T-cell (primary cell): ENCODE measurements at places on chromosomes 2 and 18. TPM values are rescaled to one million over a fixed set of nuclear protein-coding genes. Genes with fewer than 3 reads are reported as not detected.

KCNF1 gene
- not detected for total RNA-seq

LYG2 gene
- not detected for total RNA-seq

FAM124B gene
- total RNA-seq: 0.20 TPM

DLGAP1 gene
- 0.25 TPM for total RNA-seq

DYNAP gene
- total RNA-seq: not detected

TEKT4 gene
- not detected for total RNA-seq

TCF7L1 gene
- not detected for total RNA-seq

KCNG2 gene
- not detected for total RNA-seq

PARD3B gene
- 1.9 TPM for total RNA-seq

FEV gene
- not detected for total RNA-seq

MMADHC gene
- total RNA-seq: 61.4 TPM

BMP10 gene
- not detected for total RNA-seq

CYP27C1 gene
- not detected for total RNA-seq

C1QL2 gene
- not detected for total RNA-seq

DTNA gene
- not detected for total RNA-seq

HOXD9 gene
- total RNA-seq: not detected

FLACC1 gene
- total RNA-seq: 8.4 TPM

SPHKAP gene
- not detected for total RNA-seq

C2orf81 gene
- total RNA-seq: 7.5 TPM

CELF4 gene
- not detected for total RNA-seq

REEP1 gene
- 0.12 TPM for total RNA-seq

RNF144A gene
- 85.7 TPM for total RNA-seq

CD8B gene
- total RNA-seq: 206 TPM

ASB18 gene
- not detected for total RNA-seq

PER2 gene
- 22.6 TPM for total RNA-seq

CKAP2L gene
- 0.22 TPM for total RNA-seq

IMPA2 gene
- 5.0 TPM for total RNA-seq

HOXD12 gene
- total RNA-seq: not detected

RTP5 gene
- 1.2 TPM for total RNA-seq

CHRND gene
- not detected for total RNA-seq

ANKRD62 gene
- total RNA-seq: not detected

TMSB10 gene
- total RNA-seq: 1,890 TPM

OSR1 gene
- not detected for total RNA-seq

HMSD gene
- total RNA-seq: not detected

GNLY gene
- total RNA-seq: 17.3 TPM

RAD51AP2 gene
- not detected for total RNA-seq

HNMT gene
- 0.22 TPM for total RNA-seq

OXER1 gene
- 0.22 TPM for total RNA-seq

ZSWIM2 gene
- total RNA-seq: not detected

MAP3K19 gene
- not detected for total RNA-seq

GPR35 gene
- 13.2 TPM for total RNA-seq

ABCG5 gene
- total RNA-seq: not detected

IL36G gene
- total RNA-seq: not detected

DSG4 gene
- not detected for total RNA-seq

ACTG2 gene
- 0.79 TPM for total RNA-seq

WDR54 gene
- 46.5 TPM for total RNA-seq

KIDINS220 gene
- total RNA-seq: 40.0 TPM

BUB1 gene
- total RNA-seq: 2.8 TPM

CFAP210 gene
- total RNA-seq: 0.96 TPM

ACVR1 gene
- total RNA-seq: 25.1 TPM

CCDC121 gene
- total RNA-seq: 1.4 TPM

ACKR3 gene
- total RNA-seq: 3.3 TPM
